Heart right ventricle (tissue), 16 donors: ENCODE measurements at places on chromosomes 6 and 20. TPM values are rescaled to one million over a fixed set of nuclear protein-coding genes. Genes with fewer than 3 reads are reported as not detected.

FOXS1 gene
- 6.5 TPM for total RNA-seq

ESF1 gene
- 9.9 TPM for total RNA-seq

ZGPAT gene
- total RNA-seq, result 14.2 TPM

TBC1D22B gene
- total RNA-seq, result 8.1 TPM

PLCG1 gene
- 47.7 TPM for total RNA-seq

HLA-DPB1 gene
- total RNA-seq, result 37.3 TPM

UST gene
- 2.1 TPM for total RNA-seq

DNA sequence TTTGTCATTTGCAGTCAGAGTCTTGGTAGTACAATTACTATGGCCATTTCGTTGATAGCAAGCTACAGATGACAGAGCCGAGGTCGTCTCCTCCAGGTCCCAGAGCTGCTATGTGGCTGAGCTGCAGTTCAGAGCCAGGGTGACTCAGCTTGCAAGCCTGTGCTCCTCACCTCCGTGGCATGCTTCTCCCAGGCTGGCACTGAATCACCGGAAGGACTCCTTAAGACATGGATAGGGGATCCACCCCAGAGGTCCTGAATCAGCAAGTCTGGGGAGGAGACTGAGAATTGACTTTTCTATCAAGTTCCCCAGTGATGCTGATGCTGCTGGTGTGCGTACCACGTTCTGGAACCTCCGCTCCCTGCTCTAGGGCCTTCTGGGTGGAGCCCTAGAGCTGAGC lies 291.2 kb downstream of the CDH26 start:
- no peak overlapping the region for H3K4me3 ChIP-seq
- H3K4me1 ChIP-seq, result no peaks in the 10 kb centered on the region
- H3K27ac ChIP-seq, result no peak overlapping the region
- no peaks in the 10 kb centered on the region for H3K36me3 ChIP-seq
- no peak for DNase-seq

GRCh38 chr20:50194422-50194830 lies 3.8 kb downstream of the CEBPB start:
- DNase-seq, result no peak
- H3K27me3 ChIP-seq, result no peaks in the 10 kb centered on the region
- peak overlapping the region; percentile 99 for H3K27ac ChIP-seq
- peak overlapping the region; percentile 96 for H3K4me3 ChIP-seq

DNA sequence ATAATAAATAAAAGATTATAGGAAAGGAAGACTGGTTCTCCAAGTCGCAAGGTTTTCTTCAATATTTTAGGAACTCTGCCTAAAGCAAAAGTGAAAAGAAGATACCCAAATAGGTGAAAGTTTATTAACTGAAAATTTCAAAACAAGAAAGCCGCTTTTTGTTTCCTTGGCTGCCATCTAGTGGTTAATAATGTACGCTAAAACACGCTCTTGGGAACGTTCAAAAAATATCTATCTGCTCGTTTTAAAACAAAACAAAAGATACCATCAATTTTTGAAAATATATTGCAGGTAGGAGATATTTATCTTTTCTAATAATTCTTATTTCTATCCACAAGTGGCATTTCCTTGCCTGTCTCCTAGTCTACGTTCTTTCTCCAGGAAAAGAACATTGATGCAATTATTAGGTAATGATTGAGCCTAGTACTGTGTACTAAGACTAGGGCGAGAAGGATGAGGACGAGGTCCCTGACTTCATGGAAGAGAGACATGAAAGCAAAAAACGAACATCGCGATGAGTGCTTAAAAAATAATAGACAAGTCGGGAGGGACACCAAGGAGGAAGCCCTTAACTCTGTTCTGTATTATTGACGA lies 97.2 kb downstream of the SPTLC3 start:
- no peak overlapping the region for H3K4me3 ChIP-seq
- DNase-seq, result no peak
- H3K27ac ChIP-seq, result no peak overlapping the region
- peaks cover 6% of the 10 kb centered on the region for H3K4me1 ChIP-seq

DNA sequence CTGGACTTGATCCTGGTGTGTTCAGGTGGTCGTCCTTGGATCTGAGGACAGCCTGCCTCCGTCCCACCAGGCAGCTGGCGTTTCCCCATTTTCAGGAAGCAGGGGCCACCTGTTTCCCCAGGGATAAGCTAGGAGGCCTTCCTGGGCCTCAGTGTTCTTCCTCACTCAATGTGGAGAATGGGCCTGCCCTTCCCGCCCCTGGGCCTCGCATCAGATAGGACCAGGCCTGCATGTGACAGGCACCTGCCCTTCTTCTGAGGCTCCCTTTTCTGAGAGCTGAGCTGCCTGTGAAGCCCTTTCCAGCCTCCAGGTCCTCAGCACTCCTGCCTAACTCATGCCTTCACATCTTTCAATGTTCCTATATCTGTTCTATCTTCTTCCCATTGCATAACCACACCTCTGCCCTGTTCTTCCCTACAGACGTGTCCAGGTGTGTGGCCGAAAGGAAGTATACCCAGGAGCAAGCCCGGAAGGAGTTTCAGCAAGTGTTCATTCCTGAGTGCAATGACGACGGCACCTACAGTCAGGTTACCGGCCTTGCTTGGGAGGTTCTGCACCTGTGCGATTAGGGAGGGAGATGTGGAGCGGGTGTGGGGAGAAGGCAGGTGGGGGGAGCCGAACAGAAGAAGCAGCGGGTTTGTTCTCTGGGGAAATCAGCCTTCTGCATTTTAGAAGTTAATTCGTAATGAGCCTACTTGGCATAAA lies 85.1 kb downstream of the SMOC2 start:
- H3K36me3 ChIP-seq, result no peaks in the 10 kb centered on the region
- no peak for DNase-seq
- H3K27ac ChIP-seq, result no peak overlapping the region
- H3K4me3 ChIP-seq, result no peak overlapping the region
- H3K4me1 ChIP-seq, result peaks cover 29% of the 10 kb centered on the region
- H3K27me3 ChIP-seq, result no peaks in the 10 kb centered on the region

- H3K27ac ChIP-seq, result no peak overlapping the region
- no peak overlapping the region for H3K4me3 ChIP-seq
- H3K4me1 ChIP-seq, result no peaks in the 10 kb centered on the region
- no peaks in the 10 kb centered on the region for H3K36me3 ChIP-seq
- H3K27me3 ChIP-seq, result no peaks in the 10 kb centered on the region
- no peak for DNase-seq
These were observed 102.4 kb upstream of the HIVEP1 start for GRCh38 chr6:11909696-11910132.

- H3K4me3 ChIP-seq, result peak overlapping the region; percentile 79
- peak overlapping the region; percentile 91 for H3K27ac ChIP-seq
- no peaks in the 10 kb centered on the region for H3K27me3 ChIP-seq
- DNase-seq, result no peak
- H3K4me1 ChIP-seq, result peaks cover 55% of the 10 kb centered on the region
- H3K36me3 ChIP-seq, result no peaks in the 10 kb centered on the region
These were observed 4.5 kb downstream of the GJA1 start for GRCh38 chr6:121439926-121440325.

DNA sequence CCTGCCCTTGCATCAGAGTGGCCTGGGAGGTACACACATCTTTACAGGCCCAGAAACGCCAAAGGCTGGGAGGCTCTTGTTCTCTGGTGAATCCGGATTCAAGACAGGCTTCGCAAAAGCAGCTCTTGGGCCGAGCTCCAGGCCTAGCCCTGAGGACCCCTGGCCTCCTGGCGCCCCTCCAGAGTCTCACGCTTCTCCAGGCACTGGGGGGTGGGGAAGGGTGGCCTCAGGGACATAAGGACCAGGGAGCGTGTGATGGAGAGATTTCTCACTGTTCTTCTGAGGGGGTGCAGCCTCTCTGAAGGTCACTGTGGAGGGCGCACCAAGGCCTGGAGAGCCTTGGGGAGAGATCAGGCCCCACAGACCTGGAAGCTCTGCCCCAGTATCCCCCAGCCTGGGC lies 349.2 kb downstream of the ZFAND3 start:
- no peak overlapping the region for H3K4me3 ChIP-seq
- no peak overlapping the region for H3K27ac ChIP-seq
- DNase-seq, result no peak
- H3K27me3 ChIP-seq, result no peaks in the 10 kb centered on the region
- no peaks in the 10 kb centered on the region for H3K4me1 ChIP-seq

GRCh38 chr6:14957355-14958059 lies 288.4 kb upstream of the JARID2 start:
- DNase-seq, result no peak
- H3K27ac ChIP-seq, result no peak overlapping the region
- no peaks in the 10 kb centered on the region for H3K36me3 ChIP-seq
- H3K4me3 ChIP-seq, result no peak overlapping the region

- H3K27ac ChIP-seq, result no peak overlapping the region
- DNase-seq, result no peak
- no peaks in the 10 kb centered on the region for H3K27me3 ChIP-seq
- no peak overlapping the region for H3K4me3 ChIP-seq
These were observed 48.1 kb downstream of the MCUR1 start for GRCh38 chr6:13766201-13766634.

GRCh38 chr6:112008482-112008881 lies 45.4 kb upstream of the CCN6 start:
- no peak overlapping the region for H3K4me3 ChIP-seq
- H3K4me1 ChIP-seq, result peaks cover 41% of the 10 kb centered on the region
- no peaks in the 10 kb centered on the region for H3K36me3 ChIP-seq
- no peak for DNase-seq

DNA sequence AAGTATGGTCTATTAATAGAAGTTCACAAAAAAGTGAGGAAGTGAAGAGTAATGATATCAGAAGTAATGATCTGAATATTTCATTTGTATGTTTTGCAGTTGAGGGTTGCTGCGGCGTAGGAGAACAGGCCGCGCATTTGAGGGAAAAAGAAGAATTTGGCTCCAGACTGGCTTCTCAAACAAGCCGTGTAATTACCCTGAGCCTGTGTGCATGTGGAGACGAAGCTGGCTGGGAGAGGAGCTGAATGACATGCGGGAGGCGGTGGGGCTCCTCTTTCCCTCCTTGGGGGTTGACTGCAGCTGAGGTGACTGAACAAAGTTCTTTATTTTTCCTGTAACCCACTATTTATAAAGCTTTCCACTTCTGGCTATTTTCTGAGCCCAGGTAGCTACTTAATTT lies 115.5 kb upstream of the AFDN start:
- H3K27ac ChIP-seq, result no peak overlapping the region
- H3K27me3 ChIP-seq, result no peaks in the 10 kb centered on the region
- H3K36me3 ChIP-seq, result no peaks in the 10 kb centered on the region
- no peak for DNase-seq
- no peaks in the 10 kb centered on the region for H3K4me1 ChIP-seq

- no peak for DNase-seq
- H3K27me3 ChIP-seq, result no peaks in the 10 kb centered on the region
- no peaks in the 10 kb centered on the region for H3K4me1 ChIP-seq
- no peaks in the 10 kb centered on the region for H3K36me3 ChIP-seq
- no peak overlapping the region for H3K4me3 ChIP-seq
These were observed 110.7 kb downstream of the ADTRP start for GRCh38 chr6:11667876-11668275.

- peaks cover 49% of the 10 kb centered on the region for H3K4me1 ChIP-seq
- peak overlapping the region; percentile 88 for H3K27ac ChIP-seq
- peak overlapping the region; percentile 86 for H3K4me3 ChIP-seq
- H3K36me3 ChIP-seq, result peaks cover 2% of the 10 kb centered on the region
- no peaks in the 10 kb centered on the region for H3K27me3 ChIP-seq
These were observed 518 bp downstream of the PEX6 start for GRCh38 chr6:42978487-42978838.

DNA sequence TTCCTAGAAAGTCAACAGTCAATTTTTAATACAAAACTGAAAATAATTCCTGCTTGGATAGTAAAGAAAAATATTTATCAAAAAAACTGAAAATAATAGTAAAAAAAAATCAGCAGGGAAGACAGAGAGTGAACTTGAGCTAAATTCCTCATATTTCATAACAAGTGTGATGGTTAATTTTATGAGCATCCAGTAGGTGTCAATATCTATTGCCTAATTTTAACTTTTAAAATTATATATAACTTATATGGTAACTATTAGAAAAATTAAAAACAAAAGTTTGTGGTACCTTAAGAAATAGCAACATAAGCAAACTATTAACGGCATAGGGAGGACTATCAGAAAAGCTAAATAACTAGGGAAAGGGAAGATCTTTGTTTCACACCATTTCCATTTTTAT lies 2.1 kb downstream of the EPM2A start:
- H3K36me3 ChIP-seq, result no peaks in the 10 kb centered on the region
- H3K4me3 ChIP-seq, result no peak overlapping the region
- H3K27me3 ChIP-seq, result no peaks in the 10 kb centered on the region
- no peak overlapping the region for H3K27ac ChIP-seq
- no peak for DNase-seq

- H3K4me1 ChIP-seq, result peaks cover 65% of the 10 kb centered on the region
- peak overlapping the region; percentile 83 for H3K27ac ChIP-seq
- H3K4me3 ChIP-seq, result no peak overlapping the region
- H3K36me3 ChIP-seq, result no peaks in the 10 kb centered on the region
- H3K27me3 ChIP-seq, result no peaks in the 10 kb centered on the region
These were observed 69.8 kb downstream of the ZHX3 start for GRCh38 chr20:41247523-41248367.

DNA sequence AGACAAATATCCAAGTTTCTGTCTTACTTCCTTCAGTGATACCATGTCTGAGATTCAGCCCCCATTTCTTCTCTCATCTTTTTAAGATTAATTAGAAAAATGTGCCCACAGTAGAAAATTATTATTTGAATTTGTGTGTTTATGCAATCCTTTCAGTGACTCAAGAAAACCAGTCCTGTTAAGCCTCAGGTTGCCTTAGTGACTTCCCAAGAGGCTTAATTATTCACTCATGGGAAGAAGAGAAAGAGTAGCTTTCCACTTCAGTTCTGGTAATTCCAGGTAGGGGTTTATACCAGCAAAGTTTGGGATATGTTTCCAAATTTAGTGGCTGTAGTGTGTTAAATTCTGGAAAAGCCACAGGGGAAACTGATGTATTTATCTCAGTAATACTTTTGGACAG lies 149.1 kb downstream of the RIMS1 start:
- H3K36me3 ChIP-seq, result no peaks in the 10 kb centered on the region
- no peak overlapping the region for H3K4me3 ChIP-seq
- no peak for DNase-seq
- H3K27ac ChIP-seq, result no peak overlapping the region
- H3K27me3 ChIP-seq, result no peaks in the 10 kb centered on the region

DNA sequence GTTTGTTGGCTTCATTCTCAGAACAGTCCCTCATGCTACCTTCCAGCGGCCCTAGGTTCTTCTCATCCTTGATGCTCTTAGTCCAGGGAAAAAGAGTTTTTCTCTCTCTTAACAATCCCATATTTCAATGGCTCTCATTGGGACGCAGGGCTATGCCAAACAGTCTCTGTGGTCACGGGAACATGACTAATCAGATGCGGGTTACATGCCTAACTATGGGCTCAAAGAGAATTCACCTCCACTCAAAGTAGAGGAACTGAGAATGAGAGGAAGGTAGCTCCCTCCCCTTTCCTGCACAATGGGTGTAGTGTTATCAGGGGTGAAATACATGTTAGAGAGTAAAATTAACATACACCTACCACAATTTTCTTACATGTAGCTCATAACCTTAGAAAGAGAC lies 18.1 kb upstream of the ATRN start:
- no peaks in the 10 kb centered on the region for H3K4me1 ChIP-seq
- no peak overlapping the region for H3K4me3 ChIP-seq
- H3K36me3 ChIP-seq, result no peaks in the 10 kb centered on the region
- H3K27ac ChIP-seq, result no peak overlapping the region

- H3K27me3 ChIP-seq, result no peaks in the 10 kb centered on the region
- no peak overlapping the region for H3K27ac ChIP-seq
- H3K4me3 ChIP-seq, result no peak overlapping the region
These were observed 290.9 kb upstream of the TSHZ2 start for GRCh38 chr20:52681288-52681687.
